ENCODE measurements at places on chromosomes 13 and 19.

GRCh38 chr19:29285878-29286277, 72.9 kb upstream of the UQCRFS1 start:
- no peak for DNase-seq

DNA sequence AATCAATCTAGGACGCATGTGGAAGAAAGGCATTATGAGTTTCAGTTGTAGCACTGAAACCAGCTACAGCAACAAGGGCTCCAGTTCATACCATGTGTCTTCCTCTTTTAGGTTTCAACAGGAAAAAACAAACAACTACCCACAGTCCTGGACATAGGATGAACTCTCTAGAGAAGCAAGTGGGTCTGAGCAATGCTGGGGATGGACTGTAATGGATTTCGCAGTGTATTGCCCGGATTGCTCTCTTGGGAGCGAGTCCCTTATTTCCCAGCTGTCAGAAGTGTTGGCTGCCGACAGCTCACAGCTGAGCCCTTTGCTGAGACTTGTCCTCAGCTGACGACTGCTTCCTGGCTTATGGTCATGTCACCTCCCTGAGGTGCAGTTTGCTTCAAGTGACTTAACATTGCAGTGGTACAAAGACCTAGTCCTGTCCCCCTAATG, 12.1 kb upstream of the MYCBP2 start:
- DNase-seq: no peak

- DNase-seq: no peak
Observed at GRCh38 chr19:5314012-5314906, 26.4 kb downstream of the PTPRS start.

GRCh38 chr13:86445672-86446071, 646.5 kb upstream of the SLITRK6 start:
- no peak for DNase-seq

GRCh38 chr13:85666356-85666755, 132.9 kb downstream of the SLITRK6 start:
- DNase-seq: no peak
